ENCODE measurements at places on chromosomes 16 and 17. TPM values are rescaled to one million over a fixed set of nuclear protein-coding genes. Genes with fewer than 3 reads are reported as not detected.

GRCh38 chr17:68133346-68134045 is 98.0 kb downstream of the KPNA2 start:
- no peak overlapping the region for H3K4me3 ChIP-seq
- H3K27ac ChIP-seq: no peak overlapping the region
- H3K4me1 ChIP-seq: no peaks in the 10 kb centered on the region
- no peak for DNase-seq
- no peaks in the 10 kb centered on the region for H3K27me3 ChIP-seq

DNA sequence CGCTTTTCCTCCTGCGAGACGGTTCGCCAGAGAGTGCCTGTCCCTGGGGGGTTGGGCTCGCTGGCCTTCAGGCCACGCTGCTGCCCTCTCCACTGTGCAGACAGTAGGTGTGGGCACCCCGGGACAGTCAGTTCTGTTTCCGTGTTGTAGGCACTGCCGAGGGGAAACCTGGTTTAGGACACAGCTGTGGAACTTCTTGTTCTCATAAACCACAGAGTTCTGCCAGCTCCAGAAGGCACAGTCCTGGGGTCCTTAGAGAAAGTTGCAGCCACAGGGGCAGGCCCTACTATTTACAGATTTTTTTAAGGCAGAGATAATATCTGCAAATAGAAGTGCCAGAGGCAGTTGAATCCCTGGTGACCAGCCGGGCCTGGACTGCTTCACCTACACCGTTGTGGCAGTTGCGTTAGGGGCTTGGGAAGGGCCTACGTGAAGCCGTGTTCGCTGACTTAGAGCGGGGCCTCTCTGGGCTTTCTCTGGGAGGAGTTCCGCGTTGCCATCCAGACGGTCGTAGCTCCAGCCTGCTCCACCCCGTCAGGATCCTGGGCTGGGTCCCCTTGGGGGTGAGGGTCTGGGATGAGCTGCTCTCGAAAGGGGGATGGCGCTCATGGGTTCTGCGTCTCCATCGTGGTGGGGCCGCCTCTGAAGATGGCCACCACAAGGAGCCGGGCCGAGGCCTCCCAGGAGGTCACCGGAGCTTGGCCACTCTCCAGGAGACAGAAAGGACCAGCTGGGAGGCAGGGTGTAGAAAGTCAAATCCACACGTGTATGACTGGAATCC is 126.3 kb downstream of the BANP start:
- no peak for DNase-seq
- no peak overlapping the region for H3K27ac ChIP-seq
- peaks cover 43% of the 10 kb centered on the region for H3K36me3 ChIP-seq
- no peaks in the 10 kb centered on the region for H3K27me3 ChIP-seq

GRCh38 chr16:14606102-14606501 is 24.0 kb downstream of the PARN start:
- no peaks in the 10 kb centered on the region for H3K27me3 ChIP-seq
- H3K4me3 ChIP-seq: no peak overlapping the region
- no peaks in the 10 kb centered on the region for H3K4me1 ChIP-seq
- no peak overlapping the region for H3K27ac ChIP-seq
- H3K36me3 ChIP-seq: peaks cover 96% of the 10 kb centered on the region

- H3K36me3 ChIP-seq: peaks cover 2% of the 10 kb centered on the region
- DNase-seq: no peak
- no peak overlapping the region for H3K27ac ChIP-seq
- H3K4me1 ChIP-seq: no peaks in the 10 kb centered on the region
- H3K4me3 ChIP-seq: no peak overlapping the region
These were observed 35.1 kb downstream of the TMEM238L start for GRCh38 chr17:10768750-10769251.

EVPL gene
- 2.1 TPM for total RNA-seq

All from esophagus muscularis mucosa (tissue), 4 donors.